ENCODE measurements at places on chromosomes 5 and 9. TPM values are rescaled to one million over a fixed set of nuclear protein-coding genes. Genes with fewer than 3 reads are reported as not detected.

DNA sequence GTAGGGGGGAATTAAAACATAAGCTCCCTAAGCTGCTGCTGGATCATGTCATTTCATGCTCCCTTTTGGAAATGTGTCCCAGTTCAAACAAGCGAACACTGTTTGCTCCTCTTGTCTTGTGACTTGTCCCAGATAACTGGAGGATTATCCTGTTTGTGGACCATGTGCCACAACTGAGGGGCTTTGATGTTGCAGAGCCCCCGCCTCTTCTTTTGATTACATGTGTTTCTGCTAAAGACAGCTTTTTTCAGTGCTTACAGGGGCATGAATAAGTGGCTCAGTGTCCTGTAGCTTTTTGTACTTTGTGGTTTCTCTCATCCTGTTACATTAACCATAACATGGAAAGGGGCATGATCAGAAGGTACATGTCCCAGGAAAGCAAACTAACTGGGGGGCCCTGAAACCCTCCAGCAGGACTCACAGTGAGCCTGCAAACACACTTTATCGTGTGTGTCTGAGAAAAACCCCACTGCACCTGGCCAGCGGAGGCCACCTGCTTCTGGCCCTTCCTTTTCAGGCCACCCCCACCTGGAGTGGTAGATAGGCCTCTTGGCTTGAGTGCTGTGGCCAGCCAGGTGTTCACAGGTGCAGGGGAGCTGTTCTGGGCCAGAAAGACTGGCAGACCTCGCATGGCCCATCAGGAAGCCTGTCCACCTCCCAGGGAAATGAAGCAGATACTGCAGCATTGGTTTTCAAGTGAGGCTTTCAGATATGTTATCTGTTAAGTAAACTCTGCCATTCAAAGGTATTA is 285.6 kb downstream of the FANCC start:
- no peak for DNase-seq

Gene STXBP1
- total RNA-seq, result 10.3 TPM

- DNase-seq, result no peak
Measured at GRCh38 chr5:121182788-121183490, 668.7 kb upstream of the FTMT start.

DNA sequence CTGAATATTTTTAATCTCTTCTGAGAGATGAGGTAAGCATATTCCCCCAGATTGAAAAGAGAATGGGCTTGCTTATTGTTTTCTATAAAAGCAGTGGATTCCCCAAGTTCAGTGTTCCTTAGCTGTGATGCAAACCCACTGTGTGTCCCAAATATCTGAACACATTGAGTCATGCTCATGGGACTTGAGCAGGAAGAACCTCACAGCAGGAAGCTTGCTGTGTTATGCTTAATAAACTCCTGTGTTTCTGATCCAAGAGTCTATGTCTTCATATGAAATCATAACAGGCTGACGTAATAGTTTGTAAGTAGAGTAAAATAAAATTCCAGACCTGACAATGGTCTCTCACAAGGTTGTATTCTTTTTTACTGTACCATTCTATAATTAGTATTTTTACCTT is 24.8 kb upstream of the LOX start:
- peak; percentile 12 for DNase-seq

- DNase-seq, result peak; percentile 98
Measured at GRCh38 chr5:172721455-172722326, 49.3 kb downstream of the DUSP1 start.

Measured in lung microvascular endothelial cell (primary cell).